ENCODE measurements at places on chromosomes 3 and 15.

DNA sequence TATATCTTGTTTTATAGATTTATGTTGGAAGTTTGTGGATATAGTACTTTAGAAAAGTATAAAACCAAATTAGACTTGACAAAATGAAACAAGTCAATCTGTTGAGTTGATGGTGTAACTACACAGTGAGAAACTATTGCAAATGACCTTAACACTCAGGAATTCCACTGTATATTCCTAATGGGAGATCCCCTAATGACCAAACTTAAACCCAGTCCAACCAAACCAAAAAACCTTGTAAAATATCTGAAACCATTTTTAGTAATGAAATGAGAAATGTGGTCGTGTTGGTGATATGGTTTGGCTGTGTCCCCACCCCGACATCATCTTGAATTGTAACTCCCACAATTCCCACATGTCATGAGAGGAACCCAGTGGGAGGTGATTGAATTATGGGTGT lies 31.9 kb upstream of the ATP13A3 start:
- no peak for DNase-seq

DNA sequence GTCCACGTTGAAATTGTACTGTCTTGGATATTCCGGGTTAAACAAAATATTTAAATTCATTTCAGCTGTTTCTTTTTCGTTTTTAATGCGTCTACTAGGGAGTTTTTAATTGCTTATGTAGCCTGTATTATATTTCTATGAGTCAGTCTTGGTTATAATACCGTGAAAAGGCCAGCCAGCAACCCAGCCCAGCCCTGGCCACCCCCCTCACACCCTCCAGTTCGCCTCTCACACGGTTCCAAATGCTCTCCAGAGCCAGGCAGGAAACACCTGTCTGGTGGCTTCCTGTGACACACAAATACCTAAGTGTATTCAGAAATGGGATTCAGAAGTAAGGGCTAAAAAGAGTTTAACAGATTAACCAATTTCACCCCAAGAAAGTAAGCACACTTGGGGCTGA lies 4.4 kb downstream of the SH3BP5 start:
- DNase-seq = no peak

DNA sequence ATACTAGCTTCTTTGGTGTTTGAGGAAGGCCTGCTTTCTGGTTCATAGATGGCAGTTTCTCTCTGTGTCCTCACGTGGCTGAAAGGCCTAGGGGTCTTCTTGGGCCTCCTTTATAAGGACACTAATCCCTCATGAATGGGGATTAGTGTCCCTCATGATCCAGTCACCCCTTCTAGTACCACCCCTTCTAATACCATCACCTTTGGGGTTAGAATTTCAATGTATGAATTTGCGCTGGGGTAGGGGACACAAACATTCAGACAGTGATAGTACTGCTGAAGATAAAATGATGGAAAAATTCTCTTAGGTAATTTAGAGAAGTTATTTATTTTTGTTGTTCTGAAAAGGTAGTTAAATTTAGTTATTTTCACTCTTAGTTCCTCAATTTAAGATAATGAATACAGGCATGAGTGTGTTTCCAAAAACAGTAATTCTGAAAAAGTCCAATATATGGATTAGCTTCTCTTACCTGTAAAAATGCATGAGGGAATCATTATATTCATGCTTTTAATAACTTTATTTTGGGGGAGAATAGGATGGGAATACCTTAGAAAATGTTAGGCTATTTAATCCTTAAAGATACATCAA lies 103.6 kb downstream of the FNDC3B start:
- DNase-seq = no peak

DNA sequence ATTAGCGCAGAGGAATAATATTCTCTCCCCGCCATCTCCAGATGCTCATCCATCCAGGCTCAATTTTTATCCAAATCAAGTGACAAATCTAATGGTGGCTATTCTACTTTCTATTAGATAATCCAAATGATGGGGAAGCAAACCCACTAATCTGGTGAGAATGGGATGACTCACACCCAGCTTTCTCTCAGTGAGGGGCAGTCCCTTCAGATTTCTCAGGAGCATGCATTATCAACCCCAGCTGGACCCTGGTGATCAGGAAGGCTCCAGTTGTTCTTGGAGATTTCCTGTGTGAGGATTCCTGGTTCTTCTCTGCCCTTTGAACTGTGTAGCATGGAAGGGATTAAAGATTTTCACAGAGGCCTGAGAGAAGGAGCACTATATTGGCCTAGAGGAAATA lies 358.0 kb downstream of the WDR72 start:
- no peak for DNase-seq

DNA sequence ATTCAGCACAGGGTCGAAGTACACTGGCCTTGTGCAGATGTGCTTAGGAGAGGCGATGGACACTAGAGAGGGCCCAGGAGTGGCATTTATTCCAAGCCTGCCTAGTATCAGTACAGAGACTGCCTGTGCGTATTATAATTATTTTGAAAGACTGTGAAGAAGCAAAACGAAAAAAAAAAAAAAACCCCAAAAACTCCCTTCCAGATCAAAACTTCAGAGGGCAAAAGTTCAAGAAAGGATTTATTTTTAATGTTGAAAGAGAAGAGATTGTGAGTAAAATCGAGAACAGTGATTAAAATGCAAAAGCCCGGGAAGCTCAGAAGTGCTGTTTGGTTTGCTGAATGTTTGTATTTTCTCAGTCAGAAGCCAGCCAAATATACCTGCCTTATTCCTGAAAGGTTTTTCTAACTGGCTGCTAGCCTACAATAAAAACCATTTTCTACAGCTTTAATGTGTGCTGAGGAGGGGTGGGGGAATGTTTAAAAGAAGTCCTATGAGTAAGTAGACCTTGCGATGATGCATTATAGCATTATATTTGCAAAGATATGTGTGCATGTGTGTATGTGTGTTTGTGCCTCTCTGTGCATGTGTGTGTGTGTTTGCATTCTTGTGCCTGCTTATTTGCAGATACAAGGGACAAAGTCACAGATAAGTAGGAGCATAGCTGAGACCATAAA lies 19.3 kb upstream of the LZTFL1 start:
- no peak for DNase-seq

DNA sequence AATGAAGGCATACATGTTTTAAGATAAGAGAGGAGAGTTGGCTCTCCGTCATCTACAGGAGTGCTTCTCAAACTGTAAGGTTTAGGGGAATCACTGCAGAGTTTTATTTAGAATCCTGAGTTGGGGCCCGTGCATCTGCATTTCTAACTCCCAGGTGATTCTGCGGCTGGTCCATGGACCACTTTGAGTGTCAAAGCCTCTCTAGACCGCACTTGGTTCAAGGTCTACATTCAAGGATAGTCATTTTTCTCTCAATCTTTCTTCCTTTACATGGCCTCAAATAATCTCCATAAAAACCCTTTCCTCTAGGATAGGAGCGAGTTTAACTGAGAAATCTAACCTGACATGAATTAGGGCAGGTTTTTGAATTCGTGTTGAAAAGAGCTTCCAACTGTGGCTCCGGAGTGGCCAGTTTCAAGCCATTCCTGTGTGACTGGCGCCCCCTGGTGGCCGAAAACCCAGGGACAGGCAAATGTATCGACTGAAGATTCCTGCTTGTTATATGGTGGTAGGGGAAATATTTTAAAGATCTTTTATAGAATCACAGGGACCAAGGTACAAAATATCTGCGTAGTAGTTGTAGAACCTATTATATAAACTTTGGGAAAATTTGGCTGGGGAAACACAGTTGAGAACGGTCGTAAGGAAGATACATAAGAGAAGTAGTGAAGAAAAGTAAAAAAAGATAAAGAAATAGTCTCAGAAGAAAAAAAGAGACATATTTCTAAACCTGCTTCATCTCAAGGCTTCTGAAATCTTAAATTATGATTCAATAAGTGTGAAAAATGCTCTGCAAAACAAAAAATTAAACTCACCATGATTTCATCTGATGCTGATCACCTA lies 11.9 kb downstream of the GABRR3 start:
- DNase-seq = peak; percentile 75

DNA sequence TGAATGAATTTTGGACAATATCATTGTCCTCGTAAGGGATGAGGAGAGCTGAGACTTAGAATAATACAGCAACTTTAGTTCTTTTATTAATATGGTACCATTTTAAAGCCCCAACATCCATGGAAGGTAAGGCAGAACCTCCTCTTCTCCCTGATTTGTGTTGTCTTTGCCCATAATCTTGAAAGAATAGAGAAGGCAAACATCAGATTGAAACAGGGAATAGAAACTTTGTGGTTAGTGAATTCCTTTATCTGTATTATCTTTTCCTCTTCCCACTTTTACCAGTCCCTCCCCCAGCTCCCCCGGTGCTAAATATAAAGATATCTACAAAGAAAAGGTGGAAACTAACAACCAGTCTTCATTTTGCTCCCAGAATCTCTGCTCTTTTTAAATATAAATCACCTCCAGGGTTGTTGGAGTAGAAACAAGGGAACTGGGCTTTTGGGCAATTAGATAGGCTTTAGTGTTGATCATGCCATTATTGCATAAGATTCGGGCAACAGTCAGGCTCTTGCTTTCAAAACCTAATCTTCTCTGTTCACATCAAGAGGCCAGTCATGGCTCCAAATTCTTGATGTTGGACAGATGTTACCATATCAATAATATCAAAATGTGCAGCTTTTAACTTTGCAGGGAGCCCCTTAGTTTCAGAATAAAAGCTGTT lies 32.5 kb downstream of the ITPR1 start:
- DNase-seq = no peak

DNA sequence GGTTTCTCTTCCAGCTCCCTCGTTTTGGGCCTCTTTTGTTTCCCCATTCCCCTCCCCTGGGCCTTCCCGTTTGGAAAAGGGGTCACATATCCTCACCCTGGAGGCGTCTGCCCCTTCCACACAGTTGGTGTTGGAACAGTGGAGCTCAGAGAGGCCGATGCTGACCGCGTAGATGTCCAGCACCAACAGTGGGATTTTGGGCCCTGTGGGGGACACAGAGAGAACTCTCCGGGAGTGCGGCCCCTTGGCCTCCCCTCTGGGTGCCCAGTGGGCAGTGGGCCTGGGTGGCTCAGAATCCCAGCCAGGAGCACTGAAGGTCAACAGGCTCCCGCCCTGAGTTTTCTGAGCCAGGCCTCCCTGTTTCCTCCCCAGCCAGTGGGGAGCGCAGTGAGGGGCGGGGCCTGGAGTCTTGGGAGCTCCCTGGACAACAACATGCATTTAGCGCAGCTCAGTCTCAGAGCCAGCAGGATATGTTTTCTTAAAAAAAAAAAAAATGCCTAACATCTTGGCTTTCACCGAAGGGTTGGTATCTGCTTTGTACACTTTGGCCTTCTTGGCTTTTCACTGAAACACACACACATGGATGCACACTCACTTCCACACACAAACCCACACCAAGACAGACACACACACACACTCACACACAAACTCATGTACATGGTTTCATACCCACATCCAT lies 670 bp upstream of the ISLR start:
- DNase-seq = no peak

Data from erythroblast (primary cell).